Choroid plexus epithelial cell (primary cell): ENCODE measurements at places on chromosomes 2 and 18.
A peak's percentile ranks its signal among the peaks of the same experiment; 100 is the strongest.

- no peak for DNase-seq
These were observed 113.8 kb upstream of the TTN start for GRCh38 chr2:178920916-178921513.

- DNase-seq = no peak
These were observed 430.4 kb downstream of the MTX2 start for GRCh38 chr2:176699644-176700043.

GRCh38 chr2:128750328-128751165, 431.9 kb upstream of the HS6ST1 start:
- DNase-seq = no peak

GRCh38 chr2:85368921-85369320, 14.4 kb downstream of the ELMOD3 start:
- peak; percentile 23 for DNase-seq

DNA sequence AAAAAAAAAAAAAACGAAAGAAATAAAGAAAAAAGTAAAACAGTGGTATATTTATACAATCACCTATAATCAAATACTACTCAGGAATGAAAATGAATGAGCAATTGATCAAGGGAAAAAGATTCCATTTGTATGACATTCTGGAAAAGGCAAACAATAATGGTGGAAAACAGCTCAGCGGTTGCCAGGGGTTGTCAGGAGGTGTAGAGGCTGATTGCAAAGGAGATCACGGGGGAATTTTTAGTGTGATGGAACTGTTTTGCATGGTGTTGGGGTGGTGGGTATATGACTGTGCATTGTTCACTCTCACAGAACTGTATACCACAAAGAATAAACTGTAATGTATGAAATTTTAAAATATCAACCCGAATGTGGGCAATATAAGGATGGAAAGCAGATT, 45.5 kb upstream of the INPP4A start:
- DNase-seq = no peak

DNA sequence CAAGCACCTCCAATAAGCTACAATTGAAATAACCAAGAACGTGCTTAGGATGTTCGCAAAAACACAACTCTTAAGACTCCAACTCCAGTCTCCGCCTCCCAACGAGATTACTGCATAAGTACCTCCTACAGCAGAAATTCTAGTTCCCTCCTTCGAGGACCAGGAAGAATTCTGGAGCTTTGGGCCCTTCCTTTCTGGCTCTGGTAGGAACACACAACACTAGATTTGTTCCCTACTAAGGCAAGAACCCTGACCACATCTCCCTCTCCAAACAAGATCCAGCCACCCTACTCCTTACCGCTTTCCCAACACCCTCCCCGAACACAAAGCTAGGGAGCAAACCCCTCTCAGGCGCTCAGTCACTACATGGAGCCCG, 721 bp downstream of the ADAM17 start:
- DNase-seq = peak; percentile 95

DNA sequence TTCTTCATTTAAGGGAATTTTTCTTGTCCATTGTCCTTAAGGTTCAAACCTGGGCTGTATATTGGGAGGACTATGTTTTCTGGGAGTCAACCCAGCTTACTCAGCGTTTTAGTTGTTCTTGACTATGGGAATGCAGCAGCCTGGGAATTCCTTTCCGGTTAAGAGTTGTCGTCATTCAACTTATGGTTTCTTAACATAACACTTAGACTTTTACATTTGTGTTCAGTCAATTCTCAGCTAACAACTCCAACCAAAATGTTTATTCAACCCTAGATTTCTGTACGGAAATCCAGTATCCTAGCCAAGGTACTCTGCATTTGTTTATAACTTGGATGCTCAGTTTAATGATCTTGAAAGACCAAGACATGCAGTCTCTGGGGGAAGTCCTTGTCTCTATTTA, 960.9 kb downstream of the CBLN2 start:
- DNase-seq = peak; percentile 21

- DNase-seq = no peak
These were observed 74.8 kb upstream of the SLC66A3 start for GRCh38 chr2:11080253-11081115.

- no peak for DNase-seq
These were observed 33.1 kb downstream of the ODC1 start for GRCh38 chr2:10415048-10415447.

GRCh38 chr2:62653582-62654422, 51.7 kb upstream of the EHBP1 start:
- peak; percentile 67 for DNase-seq

- DNase-seq = no peak
These were observed 7.7 kb upstream of the LYPD1 start for GRCh38 chr2:132677661-132678060.

DNA sequence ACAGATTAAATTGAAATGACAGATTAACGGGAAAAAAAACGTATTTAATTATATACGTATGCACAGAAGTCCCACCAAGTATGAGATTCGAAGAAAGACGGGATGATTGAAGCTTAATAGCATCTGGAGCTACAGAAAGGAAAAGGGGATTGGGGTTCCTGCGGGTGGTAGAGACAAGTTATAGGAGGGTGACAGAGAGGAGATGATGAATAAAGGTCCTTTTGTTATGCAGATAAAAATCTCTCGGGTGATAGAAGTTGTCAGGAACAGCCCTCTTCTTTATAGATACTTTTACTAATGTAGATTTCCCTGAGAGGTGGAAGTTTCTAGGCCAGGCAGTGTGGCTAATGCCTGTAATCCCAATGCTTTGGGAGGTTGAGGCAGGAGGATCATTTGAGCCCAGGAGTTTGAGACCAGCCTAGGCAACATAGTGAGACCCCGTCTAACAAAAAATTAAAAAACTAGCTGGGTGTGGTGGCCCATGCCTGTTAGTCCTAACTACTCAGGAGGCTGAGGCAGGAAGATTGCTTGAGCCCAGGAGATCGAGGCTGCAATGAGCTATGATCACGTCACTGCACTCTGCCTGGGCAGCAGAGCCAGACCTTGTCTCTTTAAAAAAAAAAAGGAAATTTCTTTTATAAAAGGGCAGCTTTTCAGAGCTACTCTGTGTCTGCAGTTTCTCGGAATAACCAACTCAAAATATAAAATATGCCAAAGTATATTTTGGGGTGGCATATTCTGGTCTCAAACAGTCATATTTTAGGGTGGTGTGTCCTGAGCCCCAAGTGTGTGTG, 113.0 kb downstream of the STPG4 start:
- DNase-seq = no peak

GRCh38 chr2:96903318-96903717, 33.4 kb upstream of the SEMA4C start:
- DNase-seq = no peak

- peak; percentile 94 for DNase-seq
These were observed 90.2 kb downstream of the CABLES1 start for GRCh38 chr18:23225503-23225902.

GRCh38 chr2:38060236-38061018, 15.5 kb downstream of the CYP1B1 start:
- no peak for DNase-seq

DNA sequence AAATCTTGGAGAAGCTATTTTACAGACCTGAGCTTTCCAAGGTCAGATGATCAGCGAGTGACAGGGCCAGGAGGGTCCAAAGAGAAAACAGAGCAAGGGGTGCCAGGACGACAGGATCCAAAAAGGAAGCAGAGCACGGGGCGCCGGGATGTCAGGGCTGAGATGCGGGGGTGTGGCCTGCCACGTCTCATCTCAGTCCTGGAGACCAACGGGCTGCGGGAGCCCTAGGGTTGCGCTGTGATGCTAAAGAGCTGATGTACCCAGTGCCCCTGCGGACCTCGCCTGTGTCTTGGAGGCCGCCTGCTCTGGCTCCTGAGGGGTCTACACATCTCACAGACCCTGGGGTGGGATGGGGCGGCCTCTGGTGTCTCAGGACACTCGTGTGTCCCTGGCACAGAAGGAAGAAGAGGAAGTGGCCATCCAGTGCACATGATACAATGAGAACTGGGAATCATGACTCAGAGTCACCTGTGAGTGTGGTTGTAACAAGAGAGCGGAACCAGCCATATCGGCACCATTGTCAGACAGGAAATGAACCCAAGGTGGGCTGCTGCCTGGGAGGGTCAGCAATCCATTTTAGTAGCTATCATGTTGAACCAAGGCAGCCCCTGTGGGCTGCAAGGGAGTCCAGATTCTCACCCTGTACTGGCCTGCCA, 97.8 kb downstream of the MYT1L start:
- DNase-seq = no peak

GRCh38 chr2:175359710-175360109, 178.2 kb upstream of the ATP5MC3 start:
- no peak for DNase-seq

- no peak for DNase-seq
These were observed 55.0 kb downstream of the ARHGAP25 start for GRCh38 chr2:68789603-68790002.

DNA sequence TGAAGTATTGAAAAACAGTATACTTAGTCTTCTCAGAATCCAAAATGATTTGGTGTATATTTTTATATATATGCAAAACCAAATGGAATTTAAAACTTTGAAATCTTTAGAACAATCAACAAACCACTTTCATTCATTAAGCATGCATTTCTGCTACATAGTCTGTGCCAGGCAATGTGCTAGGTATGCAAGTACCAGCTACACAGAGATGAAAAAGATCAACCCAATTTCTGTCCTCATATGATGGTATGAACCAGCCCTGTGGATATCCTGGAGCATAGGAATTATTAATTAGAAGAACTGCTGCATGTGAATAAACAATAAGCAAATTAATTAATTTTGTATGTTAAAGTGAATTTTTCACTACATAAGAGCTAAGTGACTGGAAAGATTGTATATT, 51.2 kb upstream of the RTN4 start:
- DNase-seq = no peak

DNA sequence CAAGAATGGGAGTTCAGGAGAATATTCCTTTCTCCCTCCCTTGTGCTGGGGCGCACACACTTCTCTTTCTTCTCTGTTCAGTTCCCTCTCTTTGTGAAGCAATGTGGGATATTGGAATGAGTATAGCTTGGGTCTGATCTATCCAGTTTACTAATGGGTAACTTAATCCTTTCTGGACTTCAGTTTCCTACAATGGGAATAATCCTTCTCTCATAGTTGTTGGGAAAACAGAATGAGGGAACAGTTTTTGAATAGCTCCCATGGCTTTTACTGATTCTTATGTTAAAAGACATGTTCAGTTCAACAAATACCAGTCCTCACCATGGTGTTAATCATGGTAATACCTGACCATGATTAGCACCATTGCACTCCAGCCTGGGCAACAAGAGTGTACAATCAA, 93.1 kb downstream of the ARL4C start:
- DNase-seq = no peak

DNA sequence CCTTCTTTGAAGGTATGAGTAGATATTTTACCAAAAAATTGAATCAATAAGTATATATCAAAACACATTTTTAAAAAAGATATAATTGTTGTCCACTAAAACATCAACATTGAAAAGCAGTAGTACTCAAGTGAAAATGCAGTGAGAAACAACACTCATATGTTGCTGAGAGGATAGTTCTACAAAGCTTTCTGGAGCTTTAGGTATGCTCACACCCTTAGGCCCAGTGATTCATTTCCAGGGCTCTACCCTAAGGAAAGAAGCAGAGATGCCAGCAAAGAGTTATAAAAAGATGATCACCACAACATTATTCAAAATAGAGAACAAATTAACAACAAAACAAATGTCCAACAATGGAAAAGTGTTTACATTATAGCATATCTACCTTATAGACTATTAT, 197.3 kb upstream of the CCDC150 start:
- DNase-seq = no peak

DNA sequence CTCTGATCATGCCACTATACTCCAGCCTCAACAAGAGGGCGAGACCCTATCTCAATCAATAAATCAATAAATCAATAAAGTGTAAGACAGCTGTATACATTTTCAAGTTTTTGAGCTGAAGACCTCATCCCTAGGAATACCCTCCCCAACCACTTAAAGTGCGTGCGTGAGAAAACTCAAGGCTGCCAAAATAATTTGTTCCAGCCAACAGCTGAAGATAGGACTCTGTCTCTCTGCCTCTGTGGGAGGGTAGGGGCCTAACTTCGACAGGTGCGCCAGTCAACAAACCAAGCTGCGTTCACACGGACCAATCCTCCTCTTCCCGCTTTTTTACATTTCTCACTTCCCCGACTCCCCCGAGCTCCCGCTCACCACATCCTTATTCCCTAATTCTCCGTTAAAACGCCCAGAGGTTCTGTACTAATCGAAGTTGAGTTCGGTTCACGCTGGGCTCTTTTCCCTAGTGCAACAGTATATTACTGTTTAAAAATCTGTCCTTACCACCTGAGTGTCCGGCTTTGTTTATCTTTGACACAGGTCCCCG, 618 bp downstream of the POLR2D start:
- DNase-seq = no peak

DNA sequence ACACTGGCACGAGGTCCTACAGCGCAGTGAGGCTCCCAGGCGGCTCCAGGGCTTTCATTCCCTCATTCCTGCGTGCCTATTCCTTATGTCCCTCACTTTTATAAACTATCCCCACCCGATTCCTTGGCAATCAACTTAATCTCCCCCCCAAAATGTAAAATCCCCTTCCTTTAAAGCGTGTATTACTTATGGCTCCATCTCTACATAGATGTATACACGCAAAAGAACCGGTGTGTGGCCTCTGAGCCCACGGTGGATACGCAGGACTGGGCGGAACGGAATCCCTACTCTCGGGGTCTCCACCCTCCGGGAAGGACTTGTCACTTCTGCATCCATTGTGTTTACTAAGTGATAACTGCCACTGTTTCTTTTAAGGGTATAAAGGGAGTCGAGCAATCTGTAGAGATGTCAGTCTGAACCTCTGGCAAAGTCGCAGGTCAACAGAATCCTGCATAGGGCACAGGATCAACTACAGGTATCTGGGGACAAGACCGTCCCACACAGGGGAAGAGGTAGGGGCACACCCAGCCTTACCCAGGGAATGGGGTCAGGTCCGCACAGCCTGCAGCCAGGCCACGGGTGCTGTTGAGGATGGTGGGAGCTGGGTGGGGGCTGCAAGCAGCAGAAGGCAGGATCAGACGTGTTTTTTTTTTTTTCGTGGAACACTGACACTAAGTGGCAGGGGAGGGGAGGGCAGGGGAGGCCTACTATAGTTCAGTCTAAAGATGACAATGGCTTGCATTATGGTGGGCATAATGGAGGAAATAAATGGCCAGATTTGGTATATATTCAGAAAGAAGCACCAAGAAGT, 42.1 kb downstream of the HDLBP start:
- DNase-seq = no peak

DNA sequence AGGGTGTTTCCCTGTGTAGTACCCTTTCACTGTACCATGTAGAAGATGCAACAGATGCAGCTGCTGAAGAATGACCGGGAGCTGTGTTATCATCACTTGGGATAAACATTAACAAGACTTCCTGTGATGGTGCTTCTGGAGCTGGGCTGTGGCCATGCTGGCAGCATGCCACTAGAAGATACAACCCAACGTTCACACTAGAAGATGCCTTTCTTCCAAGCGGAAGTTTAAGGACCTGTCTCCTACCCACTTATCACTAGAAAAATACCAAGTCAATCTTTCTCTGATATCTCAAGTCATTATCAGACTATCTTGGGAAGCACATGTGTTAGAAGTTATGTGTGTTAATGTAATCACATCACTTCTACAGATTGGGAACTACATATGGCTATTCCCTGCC, 953.5 kb downstream of the CNTNAP5 start:
- DNase-seq = no peak

GRCh38 chr18:13530879-13531387, 195.4 kb downstream of the FAM210A start:
- peak; percentile 84 for DNase-seq
